ENCODE measurements at places on chromosomes 5 and 9. TPM values are rescaled to one million over a fixed set of nuclear protein-coding genes. Genes with fewer than 3 reads are reported as not detected.

Gene SPATA31E1
- not detected for total RNA-seq

Gene HSPB3
- 2.5 TPM for total RNA-seq

Gene AMBP
- not detected for total RNA-seq

Gene VLDLR
- 4.6 TPM for total RNA-seq

Gene KIF20A
- total RNA-seq = 61.7 TPM

Gene CXCL14
- not detected for total RNA-seq

Gene ACTBL2
- total RNA-seq = 0.56 TPM

Gene SLC22A4
- 6.7 TPM for total RNA-seq

Gene TEX48
- total RNA-seq = not detected

Gene CA9
- 29.2 TPM for total RNA-seq

Gene BTNL3
- total RNA-seq = not detected

Gene UBLCP1
- 19.9 TPM for total RNA-seq

Gene PALM2AKAP2
- total RNA-seq = 12.2 TPM

Gene IL4
- not detected for total RNA-seq

Gene OMD
- total RNA-seq = not detected

Gene STK32A
- total RNA-seq = 0.19 TPM

Gene PCDHB10
- 3.0 TPM for total RNA-seq

Gene MCCC2
- total RNA-seq = 62.6 TPM

Gene SURF2
- 88.1 TPM for total RNA-seq

Gene UCK1
- 59.1 TPM for total RNA-seq

Gene AGTPBP1
- 9.4 TPM for total RNA-seq

Gene SLCO6A1
- total RNA-seq = not detected

Gene TBC1D2
- total RNA-seq = 7.5 TPM

Gene TNC
- 373 TPM for total RNA-seq

Gene KCNN2
- total RNA-seq = not detected

Gene FOXD4L6
- 0.05 TPM for total RNA-seq

Gene FOXD4L3
- total RNA-seq = not detected

Gene LCP2
- 1.1 TPM for total RNA-seq

Gene GLDC
- total RNA-seq = 15.6 TPM

Gene MARVELD2
- 0.13 TPM for total RNA-seq

Gene PCDHGC4
- 1.8 TPM for total RNA-seq

Gene MYMK
- total RNA-seq = not detected

Gene ANKRD31
- total RNA-seq = 0.32 TPM

Gene DMRTA1
- total RNA-seq = 11.7 TPM

Gene CDX1
- total RNA-seq = not detected

Gene ERCC8
- total RNA-seq = 7.9 TPM

Gene EIF4E1B
- total RNA-seq = not detected

Gene ESM1
- total RNA-seq = 18.3 TPM

Gene ITGA1
- 30.4 TPM for total RNA-seq

Gene STRBP
- 10.3 TPM for total RNA-seq

Gene PCDHB4
- 1.7 TPM for total RNA-seq

Gene WDR41
- total RNA-seq = 42.7 TPM

Gene CCDC192
- 0.27 TPM for total RNA-seq

Gene JAK2
- total RNA-seq = 3.8 TPM

Gene IL5
- not detected for total RNA-seq

Gene MSX2
- 4.3 TPM for total RNA-seq

Gene FOXI1
- total RNA-seq = not detected

Gene STPG3
- total RNA-seq = not detected

Gene GRXCR2
- total RNA-seq = not detected

Gene SNCB
- not detected for total RNA-seq

Gene IFNA13
- total RNA-seq = not detected

Gene ORM2
- total RNA-seq = not detected

Gene NOXA1
- 0.56 TPM for total RNA-seq

Gene MLANA
- total RNA-seq = not detected

Gene KIAA0825
- 0.45 TPM for total RNA-seq

Gene FBN2
- total RNA-seq = 0.16 TPM

Gene TRIM36
- total RNA-seq = 6.3 TPM

All from A375 (cell line).